NCI-H446 treated with DMSO at 0.1 percent for 48 hours (cell line): ENCODE measurements at places on chromosomes 7 and 10.

DNA sequence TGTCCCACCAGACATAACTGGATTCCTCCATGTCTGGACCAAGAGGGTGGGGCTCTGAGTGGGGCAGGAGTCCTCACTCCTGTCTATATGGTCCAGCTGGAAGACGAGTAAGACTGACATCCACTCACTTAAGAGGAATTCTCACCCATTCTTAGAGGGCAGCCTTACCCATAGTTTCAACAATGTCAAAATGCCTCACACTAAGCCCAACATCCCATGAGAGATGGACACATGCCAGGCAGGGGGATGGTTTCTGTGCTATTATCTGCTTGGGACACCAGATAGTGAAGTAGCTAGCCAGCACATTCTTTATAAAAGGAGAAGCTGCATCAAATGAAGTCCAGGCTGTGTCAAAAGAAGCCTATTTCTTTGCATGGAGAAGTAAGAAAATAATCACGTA is 4.7 kb upstream of the LANCL2 start:
- no peak for DNase-seq

DNA sequence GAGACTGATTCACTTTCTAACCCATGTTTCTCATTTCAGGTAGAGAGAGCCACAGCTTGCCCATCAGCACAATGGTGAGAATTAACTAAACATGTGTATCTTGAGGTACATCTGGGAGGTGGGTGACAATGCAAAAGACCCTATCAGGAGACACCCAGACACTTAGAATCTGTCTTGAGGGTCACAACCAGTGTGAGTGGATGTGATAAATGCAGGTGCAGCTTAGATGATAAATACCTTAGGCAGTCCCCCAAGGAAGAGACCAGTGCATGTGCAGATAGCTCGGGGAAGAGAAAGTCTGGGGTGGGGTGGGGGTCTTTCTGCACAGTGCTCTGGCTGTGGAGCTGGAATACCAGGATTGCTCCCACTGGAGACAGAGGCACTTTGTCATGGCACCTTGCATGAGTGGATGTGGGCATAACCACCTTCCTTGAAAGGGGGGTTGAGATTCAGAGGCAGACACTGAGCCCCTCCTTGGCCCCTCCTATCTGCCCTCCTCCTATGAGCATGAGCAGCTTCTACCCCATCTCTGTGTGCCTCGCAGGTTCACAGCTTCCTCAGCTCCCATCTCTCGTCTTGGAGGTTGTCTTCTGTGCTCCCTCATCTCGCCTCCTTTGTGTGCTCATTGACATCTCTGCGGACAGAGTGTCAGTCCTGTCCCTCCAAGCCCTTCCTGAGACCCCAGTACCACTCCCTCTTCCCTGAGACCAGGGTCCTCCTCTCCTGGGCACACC is 349.8 kb downstream of the TCERG1L start:
- no peak for DNase-seq

DNA sequence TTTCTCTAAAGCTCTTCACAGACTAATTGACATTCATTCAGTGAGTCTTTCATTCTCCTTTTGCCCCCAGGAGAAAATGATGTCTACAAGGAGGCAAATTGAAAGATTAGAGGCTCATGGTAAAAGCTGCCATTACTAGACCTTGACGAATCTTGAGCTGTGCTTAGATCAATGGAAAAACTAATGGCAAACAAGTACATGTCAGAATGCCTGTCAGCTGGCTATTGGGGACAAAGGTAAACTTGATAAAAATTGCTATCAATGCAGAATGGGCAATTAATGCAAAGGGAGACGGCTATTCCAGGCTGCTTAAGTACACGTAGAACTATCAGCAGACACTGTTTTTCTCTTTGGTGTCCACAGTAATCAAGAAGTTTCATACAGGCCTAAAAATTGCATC is 3.3 kb downstream of the ASAH2 start:
- no peak for DNase-seq

DNA sequence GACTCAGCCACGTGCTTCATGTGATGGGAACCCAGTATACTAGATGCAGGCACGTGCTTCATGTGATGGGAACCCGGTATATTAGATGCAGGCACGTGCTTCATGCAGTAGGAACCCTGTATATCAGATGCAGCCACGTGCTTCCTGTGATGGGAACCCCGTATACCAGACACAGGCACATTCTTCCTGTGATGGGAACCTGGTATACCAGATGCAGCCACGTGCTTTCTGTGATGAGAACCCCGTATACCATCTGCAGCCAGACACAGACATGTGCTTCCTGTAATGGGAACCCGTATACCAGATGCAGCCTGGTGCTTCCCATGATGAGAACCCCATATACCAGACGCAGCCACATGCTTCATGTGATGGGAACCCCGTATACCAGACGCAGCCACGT is 44.0 kb downstream of the MGMT start:
- DNase-seq = no peak

GRCh38 chr10:561721-562120 is 127.7 kb downstream of the DIP2C start:
- DNase-seq = no peak

DNA sequence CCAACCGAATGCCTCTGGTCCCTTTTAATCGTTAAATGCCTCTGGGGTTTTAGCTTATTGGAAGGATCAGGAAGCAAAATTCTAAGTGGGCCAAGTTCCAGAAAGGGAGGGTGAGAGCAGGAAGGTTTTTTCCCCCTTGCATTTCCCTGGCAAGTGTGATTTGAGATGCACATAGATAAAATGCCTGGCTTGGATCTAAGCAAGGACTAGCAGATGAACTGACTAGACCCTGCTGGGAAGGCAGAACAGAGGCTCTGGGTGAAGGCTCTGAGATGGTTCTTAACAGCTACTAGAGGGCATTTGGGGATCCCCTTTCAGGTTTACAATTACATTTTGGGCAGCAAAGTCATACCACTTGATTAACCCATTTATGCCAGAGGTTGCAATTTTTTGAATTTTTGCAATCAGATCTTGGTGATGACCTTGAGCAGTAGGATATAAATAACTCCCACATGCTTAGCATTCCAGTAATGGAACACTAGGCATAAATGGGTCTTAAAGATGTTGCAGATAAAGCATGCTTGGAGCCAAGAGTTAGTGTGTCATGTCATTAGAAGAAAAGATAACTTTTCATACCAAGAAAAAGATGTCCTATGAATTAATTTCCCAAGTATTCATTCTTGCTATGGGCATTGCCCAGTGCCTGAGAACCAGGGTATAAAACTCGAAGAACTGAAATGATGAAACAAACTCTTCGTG is 205.9 kb downstream of the SEC23IP start:
- peak; percentile 4 for DNase-seq

- DNase-seq = no peak
Observed at GRCh38 chr7:80432166-80432565, 79.7 kb downstream of the GNAT3 start.

DNA sequence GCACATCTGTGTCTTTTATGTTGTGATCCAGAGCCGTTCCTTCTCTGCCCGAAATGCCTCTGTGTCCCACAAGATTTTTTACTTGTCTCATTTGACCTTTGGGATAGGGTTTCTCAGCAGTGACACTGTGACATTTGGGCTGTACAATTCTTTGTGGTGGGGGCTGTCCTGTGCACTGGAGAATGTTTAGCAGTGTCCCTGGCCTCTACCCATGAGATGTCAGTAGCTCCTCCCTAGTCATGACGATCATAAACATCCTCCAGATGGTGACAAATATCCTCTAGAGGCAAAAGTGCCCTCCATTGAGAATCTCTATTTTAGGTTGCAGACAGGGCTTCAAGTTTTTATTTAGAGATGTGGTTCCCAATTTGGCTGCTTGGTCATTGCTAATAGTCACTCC is 91.3 kb downstream of the PPP1R17 start:
- DNase-seq = no peak

DNA sequence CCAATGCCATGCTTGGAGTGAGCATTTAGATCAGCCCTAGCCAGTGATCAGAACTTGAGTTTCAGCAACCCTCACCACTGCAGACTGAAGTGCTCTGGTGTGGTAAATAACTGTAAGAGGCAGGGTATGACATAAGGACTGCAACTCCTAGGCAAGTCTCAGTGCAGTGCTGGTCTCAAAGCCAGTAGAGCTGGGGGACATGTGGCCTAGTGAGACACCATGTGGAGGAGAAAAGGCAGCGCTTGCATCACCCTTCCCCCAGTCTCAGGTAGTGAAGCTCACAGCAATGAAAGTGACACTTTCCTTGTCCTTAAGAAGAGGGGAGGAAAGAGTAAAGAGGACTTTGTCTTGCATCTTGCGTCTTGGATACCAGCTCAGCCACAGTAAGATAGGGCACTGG is 386.8 kb upstream of the POT1 start:
- DNase-seq = peak; percentile 20
